ENCODE measurements at places on chromosomes 3 and 15.

- DNase-seq = no peak
Observed at GRCh38 chr15:96801576-96802150, 471.2 kb downstream of the NR2F2 start.

- no peak for DNase-seq
Observed at GRCh38 chr3:52246264-52246620, 683 bp downstream of the PPM1M start.

DNA sequence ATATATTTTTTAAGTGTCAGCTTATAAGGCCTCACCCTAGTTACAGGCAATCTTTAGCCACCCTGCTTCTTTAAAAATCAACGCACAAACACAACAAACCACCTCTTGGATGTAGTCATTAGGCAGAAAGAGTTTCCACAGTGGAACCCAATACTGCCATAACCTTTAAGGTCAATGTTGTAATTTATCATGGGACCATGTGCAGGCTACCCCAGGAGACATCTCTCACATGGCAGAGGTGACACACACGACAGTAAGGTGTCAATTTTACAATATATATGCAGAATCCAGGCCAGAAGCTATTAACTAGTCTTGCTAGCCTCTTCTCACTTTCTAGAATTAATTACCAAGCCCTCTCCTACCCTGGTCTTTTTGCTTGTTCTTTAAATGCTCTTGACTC is 336.5 kb downstream of the MAGI1 start:
- no peak for DNase-seq

DNA sequence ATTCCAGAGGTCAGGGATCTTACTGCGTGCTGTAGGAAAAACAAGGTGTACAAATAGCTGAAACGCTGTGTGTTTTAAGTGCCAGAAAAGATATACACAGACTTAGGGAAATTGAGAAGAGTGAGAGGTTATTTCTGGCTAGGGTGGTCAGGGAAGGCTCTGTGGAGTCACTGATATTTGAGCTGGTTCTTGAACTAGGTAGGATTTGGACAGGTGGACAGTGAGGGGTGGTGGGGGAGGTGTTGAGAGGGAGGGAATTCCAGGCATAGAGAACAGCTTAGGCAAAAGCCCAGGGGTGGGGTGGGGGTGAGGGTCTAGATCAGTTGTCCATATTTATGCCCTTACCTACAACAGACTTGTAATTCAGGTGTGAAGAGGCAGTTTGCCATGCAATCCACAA is 7.0 kb downstream of the SEMA6D start:
- no peak for DNase-seq

DNA sequence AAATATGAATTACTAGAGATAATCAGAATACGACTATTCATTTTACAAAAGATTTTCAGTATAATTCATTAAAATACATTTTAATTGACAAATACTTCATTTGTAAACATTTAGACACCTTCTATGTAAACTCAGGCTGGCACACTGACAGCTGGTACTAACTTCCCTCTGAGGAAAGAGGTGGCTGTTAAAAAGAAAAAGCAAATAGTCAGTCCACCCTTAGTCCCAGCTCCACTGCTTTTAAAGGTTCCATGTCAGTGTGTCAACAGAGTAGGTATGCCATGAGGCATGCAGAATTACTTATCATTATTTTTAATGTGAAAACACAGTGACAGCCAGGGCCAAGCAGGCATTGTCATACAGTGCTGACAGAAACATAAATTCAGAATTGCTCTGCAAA is 16.1 kb downstream of the TM6SF1 start:
- DNase-seq = no peak

- no peak for DNase-seq
Observed at GRCh38 chr3:185737020-185737419, 87.8 kb downstream of the IGF2BP2 start.

GRCh38 chr3:161351330-161351729 is 20.0 kb downstream of the SPTSSB start:
- DNase-seq = no peak

- no peak for DNase-seq
Observed at GRCh38 chr15:75921732-75922703, 18.3 kb downstream of the FBXO22 start.

DNA sequence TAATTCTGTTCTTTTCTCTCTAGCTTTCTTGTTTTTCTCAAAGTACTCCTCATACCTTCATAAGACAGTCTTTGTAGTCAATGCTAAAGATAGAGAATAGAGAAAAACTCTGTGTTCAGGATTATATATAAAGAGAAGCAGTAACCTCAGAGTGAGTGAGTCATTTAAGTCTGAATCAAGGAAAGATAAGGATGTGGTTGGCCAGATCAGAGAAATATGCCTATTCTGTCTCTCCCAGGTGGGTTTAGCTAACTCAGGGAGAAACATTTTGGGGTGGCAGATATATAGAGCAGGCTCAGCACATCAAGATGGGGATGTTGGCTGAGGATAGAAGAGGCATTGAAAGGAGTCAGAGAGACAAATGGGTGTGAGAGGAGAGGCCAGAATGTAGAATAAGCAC is 31.4 kb downstream of the GTF2E1 start:
- no peak for DNase-seq

DNA sequence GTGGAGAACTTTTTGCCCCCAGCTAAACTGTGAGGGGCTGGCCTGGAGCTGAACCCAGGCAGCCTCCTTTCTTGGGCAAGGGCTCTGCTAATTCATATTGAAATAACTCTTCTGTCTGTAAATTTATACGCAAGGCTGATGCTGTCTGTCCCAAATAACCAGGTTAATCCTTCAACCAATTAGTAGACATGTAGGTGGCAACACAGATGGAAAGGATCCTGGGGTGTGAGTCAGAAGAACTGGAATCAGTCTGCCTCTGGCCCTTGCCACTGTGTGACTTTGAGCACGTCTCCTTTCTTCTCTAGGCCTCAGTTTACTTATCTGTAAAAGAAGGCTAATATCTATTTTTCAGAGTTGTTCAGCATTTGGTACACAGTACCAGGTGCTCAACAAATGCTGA is 48.3 kb upstream of the IREB2 start:
- DNase-seq = no peak

- no peak for DNase-seq
Observed at GRCh38 chr3:66667263-66667662, 166.4 kb upstream of the LRIG1 start.

DNA sequence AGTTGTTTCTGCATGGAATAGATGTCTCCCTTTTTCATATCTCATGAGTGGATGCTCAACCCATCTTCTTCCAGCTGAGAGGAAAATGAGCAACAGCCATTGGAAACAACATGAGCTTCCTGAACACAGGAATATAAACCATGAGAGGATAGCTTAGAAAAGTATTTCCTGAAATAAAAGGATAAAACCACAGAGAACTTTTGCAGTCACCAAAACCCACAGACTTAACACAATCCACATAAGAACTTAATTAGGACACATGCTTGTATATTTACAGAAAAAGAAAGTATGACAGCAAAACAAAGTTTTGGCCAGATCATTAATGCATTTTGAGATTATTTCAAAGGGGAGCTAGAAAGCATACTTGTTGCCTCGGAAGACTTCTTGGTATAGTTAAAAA is 180.5 kb upstream of the RASGRP1 start:
- DNase-seq = no peak

- DNase-seq = no peak
Observed at GRCh38 chr3:109059264-109059663, 58.7 kb downstream of the MORC1 start.

DNA sequence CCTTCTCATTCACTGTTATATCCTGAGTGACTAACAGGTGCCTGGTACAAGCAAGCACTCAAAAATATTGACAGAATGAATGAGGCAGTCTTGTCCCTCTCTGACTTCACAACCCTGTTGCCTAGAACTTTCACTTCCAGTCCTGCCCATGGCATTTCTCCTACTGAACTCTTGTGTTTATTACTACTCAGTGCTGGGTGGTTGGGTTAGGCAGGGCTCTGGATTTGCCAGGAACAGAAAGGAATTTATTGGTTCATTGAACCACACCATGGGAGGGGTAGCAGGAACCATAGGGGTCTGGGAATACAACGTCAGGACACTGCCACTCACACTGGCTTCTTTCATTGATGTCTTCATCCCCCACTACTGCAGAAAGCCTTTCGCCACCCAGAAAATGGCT is 41.9 kb upstream of the SEMA4B start:
- DNase-seq = no peak

- no peak for DNase-seq
Observed at GRCh38 chr3:25056036-25056755, 371.9 kb upstream of the RARB start.

DNA sequence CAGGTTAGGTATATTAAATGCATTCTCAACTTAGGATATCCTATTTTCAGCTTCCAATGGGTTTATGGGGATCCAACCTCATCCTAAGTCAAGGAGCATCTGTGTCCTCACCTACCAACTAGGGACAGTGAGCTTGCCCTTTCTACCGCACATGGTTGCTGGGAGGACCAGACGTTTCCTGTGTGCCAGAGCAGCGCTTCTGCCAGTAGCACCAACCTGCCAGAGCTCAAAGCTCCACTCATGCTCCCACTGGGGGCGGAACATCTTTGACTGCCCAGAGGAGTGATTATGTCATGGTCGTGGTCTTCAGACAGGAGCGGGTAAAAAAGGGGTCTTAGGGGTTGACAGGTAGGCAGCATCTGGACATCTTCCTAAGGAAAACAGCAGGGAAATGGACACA is 24.7 kb downstream of the XPC start:
- DNase-seq = no peak

DNA sequence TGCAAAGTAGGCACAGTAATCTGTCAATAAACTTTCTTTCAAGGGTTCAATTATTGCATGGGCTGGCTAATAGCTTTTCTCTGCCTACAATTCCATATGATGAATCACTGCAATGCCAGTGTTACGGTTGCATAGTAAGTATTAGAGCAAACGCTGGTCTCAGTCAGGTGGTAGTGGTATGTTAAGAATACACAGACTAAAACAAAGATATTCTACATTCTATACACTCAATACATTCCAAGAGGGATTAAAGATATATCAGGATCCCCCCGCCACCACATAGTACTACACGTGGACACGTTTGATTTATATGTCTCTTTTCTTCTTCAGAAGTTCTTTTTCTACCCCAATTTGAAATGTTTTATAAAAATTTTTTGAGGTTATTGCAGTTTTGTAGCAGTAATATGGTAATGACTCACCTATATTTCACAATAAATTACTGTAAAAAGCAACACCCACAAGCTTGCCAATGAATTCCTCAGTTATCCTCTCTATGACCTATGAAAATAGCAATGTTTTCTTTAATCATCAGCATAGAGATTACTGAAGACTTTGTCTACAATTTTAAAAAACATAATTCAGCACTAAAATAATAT is 68.2 kb downstream of the CD200R1L start:
- no peak for DNase-seq

- DNase-seq = no peak
Observed at GRCh38 chr3:108062051-108062450, 28.8 kb downstream of the CD47 start.

GRCh38 chr3:150248888-150249681 is 159.0 kb upstream of the TSC22D2 start:
- no peak for DNase-seq

- no peak for DNase-seq
Observed at GRCh38 chr3:58059349-58060321, 51.4 kb downstream of the FLNB start.

DNA sequence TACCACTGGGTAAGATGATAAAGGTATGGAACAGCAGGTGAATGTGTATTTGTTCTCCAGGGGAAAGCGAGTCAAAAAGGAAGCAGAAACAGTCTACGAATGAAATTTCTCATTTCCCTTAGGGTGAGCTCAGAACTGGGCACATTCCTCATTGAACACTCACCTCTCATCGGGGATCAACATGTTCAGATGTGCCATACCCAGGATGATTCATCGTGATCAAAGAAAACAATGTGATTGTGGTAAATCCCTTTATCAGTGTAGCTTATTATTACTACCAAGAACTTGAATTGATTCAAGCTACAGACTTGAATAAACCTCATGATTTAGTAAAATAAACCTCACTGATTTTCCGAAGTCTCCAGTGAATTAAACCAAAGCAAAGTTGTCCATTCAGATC is 72.1 kb downstream of the GJD2 start:
- no peak for DNase-seq

DNA sequence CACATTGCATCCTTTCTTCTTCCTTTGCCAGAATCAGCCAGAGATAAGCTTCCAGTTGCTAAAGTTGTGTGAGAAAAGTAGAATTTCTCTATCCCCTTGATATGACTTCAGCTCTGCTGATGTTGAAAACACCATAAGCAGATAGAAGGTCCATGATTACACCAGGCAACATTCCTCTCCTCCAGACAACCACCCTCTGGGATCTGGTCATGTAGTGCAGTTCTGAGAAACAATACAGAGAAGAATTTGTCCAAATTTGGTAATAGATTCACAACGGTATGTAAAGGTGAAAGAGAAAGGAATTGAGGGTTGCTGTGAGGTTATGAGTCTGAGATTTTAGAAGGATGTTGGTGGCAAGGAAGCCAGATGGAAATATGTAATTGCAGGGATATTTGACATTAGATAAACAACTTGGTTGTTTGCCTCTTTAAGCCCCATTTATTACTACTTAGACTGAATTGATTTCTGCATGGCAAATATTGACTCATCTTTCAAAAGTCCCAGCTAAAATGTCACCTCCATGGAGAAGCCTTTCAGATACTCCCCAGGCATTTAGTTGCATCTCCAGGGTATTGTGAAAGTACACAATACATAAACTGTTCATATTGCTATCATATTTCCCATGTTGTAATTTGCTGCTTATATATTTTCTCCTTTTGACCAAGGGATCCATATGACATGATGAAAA is 134.9 kb downstream of the GAP43 start:
- DNase-seq = no peak

GRCh38 chr3:145209561-145209960 is 951.4 kb downstream of the PLOD2 start:
- no peak for DNase-seq

DNA sequence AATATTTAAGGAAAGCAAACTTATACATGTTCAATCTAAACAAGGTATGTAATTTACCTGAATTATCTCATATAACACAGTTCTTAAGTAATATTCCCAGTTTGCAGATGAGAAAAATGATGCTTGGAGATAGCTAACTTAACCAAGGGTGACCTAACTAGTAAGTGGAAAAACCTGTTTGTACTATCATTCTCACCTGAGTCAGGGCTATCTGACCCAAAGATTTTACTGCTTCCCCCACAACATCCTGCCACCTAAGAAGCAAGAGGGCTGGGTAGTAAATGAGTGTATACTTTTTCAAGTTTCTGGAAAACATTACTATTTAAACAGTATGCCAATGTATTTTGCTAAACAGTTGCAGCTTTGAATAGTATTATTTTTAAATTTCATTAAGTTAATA is 10.6 kb downstream of the TP63 start:
- no peak for DNase-seq

- DNase-seq = no peak
Observed at GRCh38 chr3:175743733-175744400, 884.7 kb downstream of the NAALADL2 start.

DNA sequence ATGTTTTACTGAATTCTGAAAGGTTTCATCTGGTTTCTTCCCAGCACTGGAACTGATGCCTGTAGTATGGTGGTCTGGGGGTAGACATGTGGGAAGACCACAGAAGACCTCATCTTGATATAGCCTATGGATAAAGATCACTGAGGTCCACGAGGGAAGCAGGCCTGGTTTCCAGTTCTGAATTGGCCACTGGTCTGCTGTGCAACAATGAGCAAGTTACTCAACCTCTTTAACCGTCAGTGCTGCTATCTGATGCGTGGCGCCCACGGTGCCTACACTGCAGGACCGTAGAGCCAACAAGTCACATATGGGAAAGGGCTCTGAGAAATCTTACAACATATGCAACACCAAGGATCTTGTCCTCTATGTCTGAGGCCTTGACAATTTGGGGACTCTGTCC is 13.3 kb downstream of the TLE3 start:
- DNase-seq = no peak

Measured in stimulated activated CD4-positive, alpha-beta T cell treated with anti-CD3 and anti-CD28 coated beads, TNF-alpha, amount 100 ng/mL, for 24 hours (primary cell).